AG08395 (cell line): ENCODE measurements at places on chromosomes 1 and 21.

DNA sequence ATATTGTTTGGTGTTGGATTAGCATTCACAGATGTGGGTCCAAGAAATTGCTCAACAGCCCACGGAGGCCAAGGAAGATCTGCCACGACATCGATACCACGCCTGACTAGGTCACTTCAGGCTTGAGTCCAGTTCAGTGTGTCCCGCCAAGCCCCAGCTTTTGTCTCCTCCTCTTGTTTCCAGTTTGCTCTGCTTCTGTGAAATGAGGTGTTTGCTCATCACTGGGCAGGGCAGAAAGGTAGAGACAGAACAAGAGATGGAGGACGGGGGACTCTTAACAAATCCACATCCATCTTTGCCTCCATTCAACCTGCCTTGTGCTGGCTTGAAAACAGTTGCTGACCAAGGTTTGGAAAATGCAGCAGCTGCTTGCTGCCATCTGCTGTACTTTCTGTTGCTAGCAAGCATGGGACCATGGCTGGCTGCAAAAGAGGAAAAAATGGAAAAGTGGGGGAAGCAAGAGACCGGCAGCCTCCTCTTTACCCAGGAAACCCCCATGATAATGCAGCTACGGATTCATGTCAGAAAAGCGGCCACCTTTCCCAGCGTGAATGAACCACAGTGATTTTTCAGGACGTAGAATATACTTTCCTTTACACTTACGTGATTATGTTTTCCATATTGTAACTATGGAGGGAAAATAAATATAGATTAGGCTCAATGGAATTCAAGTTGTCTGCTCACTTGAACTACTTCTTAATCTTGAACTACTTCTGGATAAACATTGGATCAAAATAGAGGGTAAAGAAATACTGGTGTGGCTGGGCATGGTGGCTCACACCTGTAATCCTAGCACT lies 80.2 kb upstream of the GREM2 start:
- DNase-seq: peak; percentile 75

- no peak for DNase-seq
Measured at GRCh38 chr1:112460615-112461014, 48.1 kb upstream of the WNT2B start.

DNA sequence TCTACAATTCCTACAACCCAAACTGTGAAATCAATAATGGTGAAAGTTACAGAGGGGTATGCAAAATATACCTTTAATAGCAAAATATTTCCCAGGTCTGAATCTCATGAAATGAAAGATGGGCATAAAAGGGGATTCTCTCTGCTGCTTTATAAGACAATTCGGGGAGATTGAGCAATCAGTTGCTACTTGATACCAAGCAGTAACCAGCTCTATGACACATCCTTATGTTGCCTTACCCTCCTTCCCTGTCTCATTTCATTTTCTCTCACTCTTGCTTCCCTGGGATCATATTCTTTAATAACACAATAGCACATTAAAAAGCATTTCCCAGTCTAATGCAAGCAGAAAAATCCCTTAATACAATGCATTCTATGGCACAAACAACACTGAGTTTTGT lies 29.0 kb downstream of the ZSWIM5 start:
- no peak for DNase-seq

DNA sequence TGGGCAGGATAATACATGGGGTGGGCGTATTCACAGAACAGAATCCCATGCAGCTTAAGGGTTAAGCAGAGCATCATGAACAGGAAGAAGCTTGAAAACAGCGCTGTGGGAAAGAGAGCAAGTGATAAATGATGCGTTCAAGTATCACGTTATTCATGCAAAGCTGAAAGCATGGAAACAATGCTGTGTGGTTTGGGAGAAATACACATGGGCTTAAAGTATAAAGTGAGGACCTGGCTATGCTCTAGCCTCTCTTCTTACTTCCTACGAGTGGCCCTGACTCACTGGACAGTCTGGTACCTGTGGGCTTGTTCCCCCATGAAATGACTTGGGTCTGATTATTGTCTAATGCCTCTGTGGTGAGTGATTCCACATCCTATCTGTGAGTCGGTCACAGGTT lies 25.7 kb downstream of the TMPRSS2 start:
- peak; percentile 36 for DNase-seq

- DNase-seq: no peak
Measured at GRCh38 chr1:180029524-180030135, 75.0 kb downstream of the CEP350 start.

DNA sequence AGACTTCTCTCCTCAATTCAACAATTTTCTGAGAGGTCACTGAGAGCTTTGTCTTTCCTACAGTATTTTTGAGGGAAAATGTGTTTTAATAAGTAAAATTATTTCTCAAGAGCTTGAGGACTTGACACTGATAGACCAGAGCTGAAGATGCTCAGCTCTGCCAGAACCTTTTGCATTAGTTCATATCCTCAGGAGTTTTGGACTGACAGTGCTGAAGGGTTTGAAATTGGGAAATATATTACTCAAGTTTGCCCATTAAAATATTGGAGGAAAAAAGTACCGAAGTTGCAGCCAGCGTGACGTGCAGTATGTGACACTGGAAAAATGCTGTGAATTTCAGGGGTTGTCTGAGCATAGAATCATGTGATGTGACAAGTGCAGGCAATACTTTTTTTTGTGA lies 346.6 kb upstream of the DPYD start:
- DNase-seq: no peak

DNA sequence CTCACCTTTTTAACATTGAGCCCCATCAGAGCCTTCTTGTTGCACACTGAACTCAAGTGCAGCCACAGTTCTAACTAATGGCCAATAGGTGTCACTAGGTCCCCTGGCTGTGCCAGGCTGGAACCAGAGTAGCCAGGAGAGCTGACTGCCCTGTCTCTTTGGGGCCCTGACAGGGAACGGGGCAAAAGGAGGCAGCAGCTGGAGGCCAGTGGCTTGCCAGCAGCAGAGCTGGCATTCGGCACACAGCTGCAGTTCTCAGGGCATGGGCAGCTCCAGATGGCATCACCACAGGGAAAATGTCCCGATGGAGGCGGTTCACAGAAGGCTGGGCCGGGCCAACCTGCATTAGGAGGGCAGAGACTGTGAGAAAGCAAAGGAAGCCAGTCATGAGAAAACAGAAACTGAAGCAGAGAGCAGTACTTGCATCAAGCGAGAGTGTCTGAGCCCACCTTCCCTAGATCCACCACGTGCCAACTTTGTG lies 188.6 kb downstream of the FCRL5 start:
- peak; percentile 66 for DNase-seq

GRCh38 chr1:109910123-109910962 lies at the start of gene CSF1:
Gene CSF1, plus strand, starts transcription at chr1:109910849. Its CDS starts 175 bp downstream, at chr1:109911024.
- DNase-seq: peak; percentile 82

GRCh38 chr1:114559356-114559755 lies 22.1 kb downstream of the BCAS2 start:
- DNase-seq: no peak

DNA sequence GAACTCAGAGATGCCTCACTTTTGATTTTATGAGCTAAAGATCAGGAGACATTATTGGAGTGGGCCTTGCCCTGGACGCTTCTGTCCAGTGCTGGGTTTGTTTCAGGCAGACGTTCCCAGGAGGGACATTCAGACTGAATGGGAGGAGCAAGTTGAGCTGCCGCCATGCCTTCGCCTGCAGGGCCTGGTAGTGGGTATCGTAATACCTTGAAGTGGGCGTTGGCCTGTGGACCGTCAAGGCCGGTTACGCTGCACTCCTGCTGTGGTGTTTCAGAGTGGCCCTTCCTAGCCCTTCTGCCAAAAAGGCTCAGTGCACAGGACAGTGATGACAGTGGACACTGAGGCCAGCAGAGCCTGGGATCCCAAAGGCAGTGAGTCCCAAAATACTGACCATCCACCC lies 1.6 kb downstream of the FAM3B start:
- DNase-seq: no peak

- no peak for DNase-seq
Measured at GRCh38 chr1:25184001-25184762, 48.1 kb downstream of the SYF2 start.

GRCh38 chr1:236864996-236865817 lies 70.1 kb downstream of the MTR start:
- DNase-seq: no peak

DNA sequence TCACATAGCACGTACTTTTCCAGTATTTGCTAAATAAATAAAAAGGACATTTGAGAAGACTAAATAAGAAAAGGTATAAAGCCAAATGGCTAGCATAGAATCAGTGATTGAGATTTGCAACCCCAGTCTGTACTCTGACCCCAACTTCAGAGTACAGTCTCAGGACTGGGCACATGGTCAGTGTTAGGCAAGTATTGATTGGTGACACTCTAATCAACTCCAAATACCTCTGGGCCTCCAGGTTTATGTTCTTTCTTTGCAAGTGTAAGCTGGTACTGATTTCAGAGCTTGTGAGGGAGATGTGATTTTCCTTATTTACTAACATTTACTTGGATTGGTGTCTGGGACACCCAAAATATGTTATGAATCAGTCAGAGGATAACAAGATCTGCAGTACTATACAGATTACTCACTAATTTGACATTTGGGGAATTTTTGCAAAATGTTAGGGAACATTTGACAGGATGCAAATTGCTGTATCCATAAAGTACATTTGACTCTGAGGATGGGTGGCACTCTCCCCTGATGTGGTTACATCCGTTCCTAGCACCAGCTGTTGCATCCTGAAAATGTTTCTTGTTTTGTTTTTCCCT lies 34.2 kb downstream of the LMO4 start:
- peak; percentile 4 for DNase-seq

DNA sequence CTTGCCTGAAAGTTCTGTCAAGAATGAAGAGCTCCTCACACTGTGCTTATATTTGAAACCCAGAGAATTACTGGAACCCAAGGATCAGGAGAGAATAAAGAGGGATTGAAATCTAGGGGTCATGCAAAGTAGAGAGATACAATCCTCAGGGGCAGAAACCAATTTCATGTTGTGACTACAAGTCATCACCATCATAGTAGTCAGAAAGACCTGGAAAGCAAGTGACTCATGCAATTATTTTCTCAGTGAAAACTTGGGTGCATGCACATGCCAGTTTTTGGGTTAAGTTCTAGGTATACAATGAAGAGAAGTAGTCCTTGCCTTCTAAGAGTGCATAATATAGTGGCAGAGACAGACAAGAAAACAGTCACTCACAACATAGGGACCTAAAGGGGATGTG lies 210.0 kb downstream of the ZC3H11B start:
- no peak for DNase-seq

- no peak for DNase-seq
Measured at GRCh38 chr1:62809788-62810187, 25.9 kb downstream of the ATG4C start.

DNA sequence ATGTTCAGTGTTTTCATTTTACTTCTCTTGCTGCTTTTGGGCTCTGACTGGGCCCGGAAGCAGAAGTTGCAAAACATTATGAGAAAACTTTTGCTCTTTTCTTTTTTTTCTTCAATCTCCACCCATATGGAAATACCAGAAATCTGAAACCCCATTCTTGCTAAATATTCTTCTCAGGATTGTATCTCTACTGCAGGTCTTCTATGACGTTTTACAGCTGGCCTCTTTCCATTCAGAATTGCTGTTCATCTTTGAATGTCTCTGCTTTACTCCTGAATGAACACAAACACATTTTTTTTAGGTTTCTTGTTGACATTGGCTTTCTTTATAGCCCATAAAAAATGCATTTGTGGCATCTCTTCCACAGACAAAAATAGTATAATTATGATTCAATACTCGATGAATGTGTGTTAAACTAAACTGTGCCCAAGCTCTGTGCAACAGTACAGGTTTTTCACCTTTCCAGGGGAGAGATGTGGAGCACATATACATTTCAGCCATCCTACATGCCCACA lies 18.8 kb downstream of the PTPRC start:
- peak; percentile 87 for DNase-seq

GRCh38 chr1:204350857-204351573 lies 8.7 kb downstream of the PLEKHA6 start:
- peak; percentile 86 for DNase-seq

DNA sequence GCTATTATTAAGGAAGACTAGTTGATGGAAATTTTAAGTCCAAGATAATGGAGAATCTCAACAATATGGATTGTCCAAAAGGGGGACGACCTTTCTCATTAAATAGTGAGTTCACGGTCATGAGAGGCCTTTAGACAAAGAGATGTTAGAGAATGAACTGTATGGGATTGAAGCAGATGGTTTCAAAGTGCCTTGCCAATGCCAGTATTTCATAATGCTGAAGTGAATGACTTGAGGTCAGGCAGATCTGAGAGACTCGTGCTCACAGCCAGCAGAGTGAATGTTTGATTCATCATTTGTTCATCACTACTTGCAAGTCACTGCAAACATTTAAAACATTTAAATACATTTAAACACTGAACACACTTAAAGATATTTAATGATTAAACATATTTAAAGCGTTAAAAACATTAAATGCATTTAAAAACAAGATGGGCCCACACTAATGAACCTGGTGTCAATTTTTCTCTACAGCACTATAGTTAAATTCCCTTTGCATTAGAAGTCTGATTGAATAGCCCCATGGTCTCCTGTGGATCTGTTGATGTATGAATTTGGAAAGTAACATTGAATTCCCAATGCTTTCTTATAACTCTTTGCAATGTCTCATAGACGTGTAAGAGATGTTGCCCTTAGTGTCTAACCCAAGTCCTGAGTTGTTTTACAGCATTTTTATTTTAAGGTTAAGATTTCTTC lies 80.7 kb downstream of the TGFB2 start:
- DNase-seq: peak; percentile 54

GRCh38 chr1:95005584-95005983 lies 67.2 kb downstream of the ALG14 start:
- no peak for DNase-seq

DNA sequence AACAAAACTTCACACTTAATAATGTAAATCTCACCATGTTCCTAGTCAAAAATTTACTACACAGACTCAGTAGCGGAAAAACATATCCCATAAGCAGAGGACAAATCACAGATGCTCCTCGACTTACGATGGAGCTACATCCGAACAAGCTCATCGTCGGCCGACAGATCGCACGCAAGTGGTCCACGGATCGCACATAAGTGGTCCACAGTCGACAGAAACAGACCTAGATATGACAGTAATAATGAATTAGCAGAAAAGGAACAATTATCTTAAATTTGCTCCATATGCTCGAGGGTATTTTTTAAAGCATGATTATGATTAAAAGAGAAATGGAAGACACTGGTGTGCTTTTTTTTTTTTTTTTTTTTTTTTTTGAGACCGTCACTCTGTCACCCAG lies 36.3 kb downstream of the WDR4 start:
- no peak for DNase-seq

GRCh38 chr1:64474133-64474532 lies 4.2 kb downstream of the CACHD1 start:
- DNase-seq: no peak

DNA sequence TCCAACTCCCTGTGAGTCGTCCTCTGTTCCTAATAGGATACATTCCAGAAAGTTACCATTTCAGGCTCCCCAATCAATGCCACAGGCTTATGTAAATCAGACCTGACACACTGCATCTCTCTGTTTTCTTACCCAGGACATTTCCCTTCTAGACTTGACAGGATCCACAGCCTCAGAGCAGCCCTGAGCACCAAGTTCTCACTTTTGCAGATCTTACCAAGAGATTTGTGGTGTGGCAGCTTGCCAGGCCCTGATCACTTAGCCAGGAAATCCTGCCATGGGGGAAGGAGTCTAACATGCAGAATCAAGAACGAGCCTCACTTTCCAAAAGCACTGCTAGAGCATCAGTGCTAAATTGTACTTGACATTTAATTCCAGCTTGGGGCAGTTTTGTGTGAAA lies 202.9 kb downstream of the TBX15 start:
- peak; percentile 14 for DNase-seq

GRCh38 chr21:36508948-36509347 lies 29.0 kb upstream of the CLDN14 start:
- DNase-seq: no peak

GRCh38 chr1:159100589-159100988 lies 24.0 kb upstream of the AIM2 start:
- no peak for DNase-seq
